ENCODE measurements at places on chromosomes 16 and 17.
A peak's percentile ranks its signal among the peaks of the same experiment; 100 is the strongest.

GRCh38 chr17:32111141-32111771, 31.0 kb upstream of the RHOT1 start:
- H3K27me3 ChIP-seq, result no peaks in the 10 kb centered on the region
- no peak overlapping the region for H3K4me3 ChIP-seq
- peak; percentile 75 for DNase-seq
- H3K27ac ChIP-seq, result no peak overlapping the region

DNA sequence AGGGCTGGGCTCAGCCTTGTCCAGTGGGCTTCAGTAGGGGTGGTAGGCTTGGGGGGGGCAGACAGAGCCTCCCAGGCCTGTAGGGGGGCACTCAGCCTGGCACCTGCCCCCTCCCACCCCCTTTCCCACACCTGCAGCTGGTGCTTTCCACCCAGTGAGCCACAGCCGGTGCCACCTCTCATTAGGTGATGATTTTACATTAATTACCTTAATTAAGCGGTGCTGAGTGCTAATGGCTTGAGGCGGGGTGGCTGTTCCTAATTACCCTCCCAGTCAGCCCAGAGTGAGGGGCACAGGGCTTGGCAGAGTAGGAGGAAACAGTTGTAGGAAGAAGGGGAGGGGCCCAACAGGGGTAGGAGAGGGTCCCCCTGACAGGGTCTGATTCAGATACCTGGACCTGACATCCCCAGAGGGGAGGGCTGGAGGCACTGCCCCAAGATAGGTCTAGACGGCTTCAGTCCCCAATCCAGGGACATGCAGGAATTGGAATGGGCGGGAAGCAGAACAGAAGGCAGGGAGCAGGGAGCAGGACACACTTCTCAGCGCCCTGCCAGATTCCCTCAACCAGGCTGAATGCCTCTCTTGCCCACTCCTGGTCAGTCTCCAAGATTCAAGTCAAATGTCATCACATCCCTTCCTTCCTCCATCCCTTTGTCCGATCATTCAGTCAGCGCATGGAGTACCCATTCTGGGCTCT, 26.5 kb upstream of the PHF12 start:
- no peaks in the 10 kb centered on the region for H3K27me3 ChIP-seq
- H3K4me3 ChIP-seq, result no peak overlapping the region
- no peaks in the 10 kb centered on the region for H3K36me3 ChIP-seq
- DNase-seq, result no peak

DNA sequence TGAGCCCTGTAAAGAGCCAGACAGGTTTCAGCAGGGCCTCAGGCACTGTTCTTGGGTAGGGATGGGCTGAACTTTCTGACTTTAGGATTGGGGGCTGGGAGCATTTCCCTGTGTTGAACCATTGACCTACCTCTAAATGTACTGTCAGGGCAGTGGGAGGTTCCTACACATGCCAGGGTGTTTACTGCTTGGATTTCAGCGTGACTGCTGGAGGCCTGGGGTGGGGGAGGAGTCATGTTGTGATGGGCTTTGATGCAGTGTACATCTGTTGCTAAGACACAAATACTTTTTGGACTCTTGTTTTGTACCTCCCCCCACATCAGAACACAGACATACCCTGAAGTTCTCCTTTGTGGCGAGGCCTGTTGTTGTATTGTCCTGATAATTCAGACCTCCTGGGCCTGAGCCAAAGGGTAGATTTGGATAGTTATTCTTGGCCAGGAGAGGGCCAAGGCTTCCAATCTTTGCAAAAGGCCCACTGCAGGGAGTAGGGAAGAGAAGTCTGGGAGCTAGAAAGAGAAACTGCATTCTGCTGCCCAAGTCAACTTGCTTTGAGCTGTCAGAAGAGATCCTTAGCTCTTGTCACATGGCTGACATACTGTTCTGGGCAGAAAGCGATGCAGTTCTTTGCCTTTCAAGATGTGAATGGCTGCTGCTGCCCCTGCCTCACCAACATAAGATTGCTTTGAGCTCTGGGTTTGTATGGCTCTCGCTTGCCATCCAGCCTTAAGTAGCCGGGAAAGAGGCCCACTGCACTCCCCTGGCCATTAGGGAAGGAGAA, 3.7 kb downstream of the NFE2L1 start:
- peaks cover 73% of the 10 kb centered on the region for H3K4me1 ChIP-seq
- H3K36me3 ChIP-seq, result no peaks in the 10 kb centered on the region
- no peaks in the 10 kb centered on the region for H3K27me3 ChIP-seq
- H3K4me3 ChIP-seq, result peak overlapping the region; percentile 80

DNA sequence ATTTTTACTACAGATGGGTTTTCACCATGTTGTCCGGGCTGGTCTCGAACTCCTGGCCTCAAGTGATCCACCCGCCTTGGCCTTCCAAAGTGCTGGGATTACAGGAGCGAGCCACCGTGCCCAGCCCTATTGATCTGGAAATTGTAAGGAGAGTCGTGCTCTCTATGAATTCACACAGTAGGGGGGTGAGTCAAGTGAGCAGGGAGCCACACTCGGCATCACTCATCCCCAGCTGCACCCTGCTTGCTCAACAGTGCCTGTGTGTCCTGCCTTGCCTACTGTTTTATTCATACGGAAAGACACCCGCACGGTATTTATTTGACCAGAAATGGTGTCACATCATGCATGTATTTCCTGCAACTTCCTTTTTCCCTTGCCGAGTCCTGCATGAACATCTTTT, 157.2 kb upstream of the FOXF1 start:
- no peak for DNase-seq
- H3K27ac ChIP-seq, result no peak overlapping the region
- no peaks in the 10 kb centered on the region for H3K4me1 ChIP-seq
- H3K27me3 ChIP-seq, result no peaks in the 10 kb centered on the region
- no peak overlapping the region for H3K4me3 ChIP-seq
- H3K36me3 ChIP-seq, result no peaks in the 10 kb centered on the region

- H3K4me3 ChIP-seq, result no peak overlapping the region
- DNase-seq, result no peak
- H3K27ac ChIP-seq, result peak overlapping the region; percentile 84
- no peaks in the 10 kb centered on the region for H3K36me3 ChIP-seq
- peaks cover 43% of the 10 kb centered on the region for H3K4me1 ChIP-seq
Observed at GRCh38 chr16:67944690-67945391, 921 bp upstream of the LCAT start.

- H3K36me3 ChIP-seq, result no peaks in the 10 kb centered on the region
- DNase-seq, result no peak
- H3K27ac ChIP-seq, result no peak overlapping the region
Observed at GRCh38 chr17:31378638-31379037, 12.8 kb upstream of the RAB11FIP4 start.

DNA sequence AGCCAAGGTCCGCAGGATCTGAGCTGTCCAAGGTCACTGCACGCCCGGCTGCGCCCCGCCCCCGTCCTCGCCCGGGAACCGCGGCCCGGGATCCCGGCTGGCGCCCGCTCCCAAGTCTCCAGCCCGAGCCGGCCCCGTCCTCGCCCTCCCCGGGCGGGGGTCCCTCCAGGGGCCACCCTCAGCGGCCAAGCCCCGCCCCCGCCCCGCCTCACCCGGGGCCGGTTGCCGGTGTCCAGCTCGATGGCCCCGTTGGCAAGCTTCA, 216 bp downstream of the VPS9D1 start:
- peak overlapping the region; percentile 80 for H3K4me3 ChIP-seq
- H3K27me3 ChIP-seq, result no peaks in the 10 kb centered on the region
- H3K36me3 ChIP-seq, result peaks cover 17% of the 10 kb centered on the region
- DNase-seq, result no peak
- peaks cover 40% of the 10 kb centered on the region for H3K4me1 ChIP-seq

DNA sequence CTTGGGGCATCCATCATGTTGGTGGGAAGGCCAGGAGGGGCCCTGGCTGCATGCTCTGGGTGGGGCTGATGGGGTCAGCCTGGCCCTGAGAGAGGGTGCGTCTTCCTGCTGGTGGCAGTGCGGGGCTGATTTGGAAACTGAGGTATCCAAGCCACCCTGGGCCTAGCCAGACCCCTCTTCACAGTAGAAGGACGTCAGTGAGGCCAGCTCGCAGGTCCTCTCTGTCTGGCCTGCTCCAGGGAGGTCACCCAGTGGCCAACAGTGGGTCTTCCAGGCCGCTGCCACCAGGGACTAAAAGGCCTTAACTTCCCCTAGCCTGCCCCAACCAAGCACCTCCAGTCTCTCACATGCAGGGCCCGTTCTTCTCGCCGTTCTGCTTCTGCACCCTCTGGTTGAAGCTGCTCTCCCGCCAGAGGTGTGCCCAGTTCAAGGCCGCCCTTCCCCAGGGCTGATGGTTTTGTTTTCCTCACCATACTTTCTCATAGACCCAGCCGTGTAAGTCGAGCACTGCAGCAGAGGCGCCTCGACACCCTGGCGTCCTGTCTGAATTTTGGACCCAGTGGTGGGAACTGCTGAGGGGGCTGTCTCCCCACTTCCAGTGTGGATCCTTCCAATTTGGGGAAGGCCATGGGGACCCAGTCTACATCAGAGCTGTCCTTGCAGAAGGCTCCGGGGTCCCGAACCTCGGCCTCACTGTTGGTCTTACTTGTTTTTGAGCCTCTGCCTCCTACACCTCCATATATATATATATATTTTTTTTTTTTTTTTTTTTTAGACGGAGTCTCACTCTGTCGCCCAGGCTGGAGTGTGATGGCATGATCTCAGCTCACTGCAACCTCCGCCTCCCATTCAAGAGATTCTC, 42.9 kb upstream of the CDC42EP4 start:
- no peak overlapping the region for H3K27ac ChIP-seq
- H3K27me3 ChIP-seq, result no peaks in the 10 kb centered on the region
- DNase-seq, result no peak
- no peaks in the 10 kb centered on the region for H3K36me3 ChIP-seq
- H3K4me1 ChIP-seq, result peaks cover 17% of the 10 kb centered on the region
- H3K4me3 ChIP-seq, result no peak overlapping the region

DNA sequence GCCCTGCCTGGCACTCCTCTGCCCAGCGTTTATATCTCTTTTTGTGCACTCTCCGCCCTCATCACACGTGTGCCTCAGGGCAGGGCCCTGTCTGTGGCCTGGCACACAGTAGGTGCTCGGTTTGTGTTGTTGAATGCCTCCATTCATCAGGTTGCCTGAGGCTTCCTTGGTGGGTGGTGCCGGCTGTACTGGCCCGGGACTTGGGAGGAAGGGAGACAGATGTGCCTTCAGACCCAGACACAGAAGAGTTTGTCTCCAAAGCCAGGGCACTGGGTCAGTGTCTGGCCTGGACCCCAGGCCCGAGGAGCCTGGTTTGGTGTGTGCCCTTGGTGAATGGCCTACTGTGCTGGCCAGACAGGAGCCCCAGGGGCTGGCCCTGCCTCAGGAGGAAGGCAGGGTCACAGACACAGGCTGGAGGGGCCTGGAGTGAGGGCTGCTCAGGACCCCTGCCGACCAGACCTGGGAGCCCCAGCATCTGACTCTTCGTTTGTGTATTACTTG, 71.6 kb downstream of the RAI1 start:
- H3K27ac ChIP-seq, result peak overlapping the region; percentile 87
- no peak for DNase-seq
- no peaks in the 10 kb centered on the region for H3K36me3 ChIP-seq

- H3K27ac ChIP-seq, result peak overlapping the region; percentile 50
- H3K36me3 ChIP-seq, result no peaks in the 10 kb centered on the region
- no peak for DNase-seq
- H3K4me3 ChIP-seq, result no peak overlapping the region
Observed at GRCh38 chr17:80053102-80053501, 16.7 kb downstream of the CCDC40 start.

DNA sequence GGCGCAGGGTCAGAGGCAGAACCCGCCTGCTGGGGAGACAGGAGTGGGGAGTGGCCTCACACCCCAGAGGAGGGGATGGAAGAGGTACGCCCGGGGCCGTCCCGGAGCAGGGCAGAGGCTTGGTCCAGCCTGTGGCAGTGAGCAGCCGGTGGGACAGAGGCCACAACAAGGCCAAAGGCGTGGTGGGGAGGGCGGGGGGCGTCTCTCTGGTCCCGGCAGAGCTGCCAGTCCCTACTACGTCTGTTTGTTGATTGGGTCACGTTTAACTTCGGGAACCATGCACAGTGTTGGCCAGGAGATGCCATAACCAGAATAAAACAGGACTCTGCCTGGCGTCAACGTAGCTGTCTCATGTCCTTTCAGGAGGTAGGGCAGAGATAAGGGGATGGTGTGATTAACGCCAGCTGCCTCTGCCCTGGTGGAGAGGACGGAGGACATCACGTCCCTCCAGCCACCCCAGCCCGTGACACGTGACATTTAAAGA, 192.8 kb downstream of the BANP start:
- H3K36me3 ChIP-seq, result no peaks in the 10 kb centered on the region
- H3K27me3 ChIP-seq, result no peaks in the 10 kb centered on the region
- no peaks in the 10 kb centered on the region for H3K4me1 ChIP-seq
- no peak overlapping the region for H3K27ac ChIP-seq
- DNase-seq, result no peak

- no peak overlapping the region for H3K4me3 ChIP-seq
- H3K27ac ChIP-seq, result no peak overlapping the region
- DNase-seq, result no peak
- H3K4me1 ChIP-seq, result peaks cover 13% of the 10 kb centered on the region
- H3K36me3 ChIP-seq, result no peaks in the 10 kb centered on the region
Observed at GRCh38 chr17:79612468-79613194, 1.8 kb upstream of the RBFOX3 start.

Measured in vagina (tissue), 2 donors.